ENCODE measurements at places on chromosomes 1 and 21.

DNA sequence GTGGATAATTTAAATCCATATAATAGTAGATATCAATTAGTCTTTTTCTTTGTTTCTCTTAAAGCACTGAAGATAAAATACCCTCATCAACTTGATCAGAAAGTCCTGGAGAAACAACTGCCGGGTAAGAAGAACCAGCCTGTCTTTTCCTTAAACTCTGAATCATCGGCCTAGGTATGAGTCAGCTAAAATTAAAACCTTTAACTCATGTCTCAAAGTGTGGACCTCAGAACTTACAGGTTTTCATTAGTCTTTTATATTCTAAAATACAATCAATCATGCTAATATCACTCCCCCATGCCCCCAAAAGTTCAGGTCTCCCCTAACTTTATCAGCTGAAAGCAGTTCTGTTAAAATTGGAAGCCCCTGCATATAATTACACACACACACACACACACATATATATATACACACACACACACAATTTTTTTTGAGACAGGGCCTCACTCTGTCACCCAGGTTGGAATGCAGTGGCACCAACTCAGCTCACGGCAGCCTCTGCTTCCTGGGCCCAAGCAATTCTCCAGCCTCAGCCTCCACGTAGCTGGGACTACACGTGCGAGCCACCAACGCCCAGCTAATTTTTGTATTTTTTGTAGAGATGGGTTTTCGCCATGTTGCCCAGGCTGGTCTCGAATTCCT lies 61.3 kb downstream of the B3GALNT2 start:
- no peak for DNase-seq

DNA sequence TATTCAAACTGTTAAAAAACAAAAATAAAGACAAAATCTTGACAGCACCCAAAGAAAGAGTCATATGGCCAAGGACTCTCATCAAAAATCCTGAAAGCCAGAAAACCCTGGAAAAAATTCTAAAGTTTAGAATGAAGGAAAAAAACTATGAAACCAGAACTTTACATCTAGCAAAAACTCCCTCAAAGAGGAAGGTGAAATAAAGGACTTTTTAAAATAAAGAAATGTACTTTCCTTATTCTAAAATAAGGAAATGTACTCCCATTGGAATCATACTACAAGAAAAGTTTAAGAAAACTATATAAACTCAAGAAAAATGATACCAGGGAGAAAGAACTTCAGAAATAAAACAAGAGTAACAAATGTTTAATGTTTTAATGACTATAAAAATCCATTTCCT lies 206.3 kb downstream of the KCNT2 start:
- DNase-seq: peak; percentile 56

DNA sequence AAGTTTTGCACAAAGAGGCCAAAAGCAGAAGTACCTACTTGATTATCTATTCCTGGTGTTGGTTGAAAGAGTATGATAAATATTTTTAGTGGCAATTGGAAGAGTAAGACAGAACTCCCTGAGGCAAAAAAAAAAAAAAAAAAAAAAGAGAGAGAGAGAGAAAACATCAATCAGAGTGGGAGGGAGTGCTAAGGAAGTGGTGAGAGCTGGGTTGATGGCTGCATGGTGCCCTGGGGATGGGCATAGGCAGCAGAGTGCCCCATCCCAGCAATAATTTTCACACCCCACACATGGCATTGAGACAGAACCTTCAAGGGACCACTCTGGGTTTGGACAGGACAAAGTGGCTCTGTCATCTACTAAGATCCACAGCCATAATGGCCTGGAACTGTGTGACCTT lies 59.4 kb upstream of the FAM20B start:
- DNase-seq: no peak

DNA sequence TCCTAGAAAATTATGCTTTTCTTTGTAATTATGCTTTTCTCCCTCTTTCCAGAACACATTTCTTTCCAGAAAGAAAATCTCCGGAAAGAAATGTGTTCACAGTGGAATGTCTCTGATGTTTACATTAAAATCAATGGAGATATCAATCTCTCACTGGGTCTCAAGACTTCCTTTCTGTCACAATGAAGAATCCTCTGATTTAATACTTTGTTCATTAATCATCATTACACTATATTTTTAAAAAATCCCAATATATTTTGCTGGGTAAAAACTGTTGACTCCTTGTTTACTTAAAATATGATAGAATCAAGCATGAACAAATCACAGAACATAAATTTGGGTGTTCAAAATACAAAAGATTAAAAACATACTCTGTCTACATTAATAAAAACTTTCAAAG lies 26.3 kb upstream of the TGFBR3 start:
- no peak for DNase-seq

- no peak for DNase-seq
These were observed 31.2 kb upstream of the CDC14A start for GRCh38 chr1:100321100-100321493.

- DNase-seq: no peak
These were observed 80.2 kb upstream of the GREM2 start for GRCh38 chr1:240691909-240692705.

DNA sequence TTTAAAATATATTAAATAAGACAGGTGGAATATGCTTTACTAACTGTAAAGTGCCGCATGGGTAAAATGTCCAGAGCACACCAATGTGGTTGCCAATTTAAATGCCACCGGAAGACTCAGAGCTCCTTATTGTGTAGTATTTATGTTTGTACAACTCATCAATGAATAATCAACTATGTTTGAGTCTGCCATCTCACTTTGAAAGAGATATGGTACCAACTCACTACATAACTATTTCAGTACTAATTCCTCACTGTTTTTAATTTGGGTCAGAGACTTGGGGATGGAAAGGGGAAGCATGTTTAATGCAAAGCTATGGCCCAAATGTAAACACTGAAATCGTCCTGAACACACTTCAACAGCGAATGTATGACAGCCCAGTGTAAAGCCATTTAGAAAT lies 144.8 kb downstream of the NR5A2 start:
- DNase-seq: no peak

DNA sequence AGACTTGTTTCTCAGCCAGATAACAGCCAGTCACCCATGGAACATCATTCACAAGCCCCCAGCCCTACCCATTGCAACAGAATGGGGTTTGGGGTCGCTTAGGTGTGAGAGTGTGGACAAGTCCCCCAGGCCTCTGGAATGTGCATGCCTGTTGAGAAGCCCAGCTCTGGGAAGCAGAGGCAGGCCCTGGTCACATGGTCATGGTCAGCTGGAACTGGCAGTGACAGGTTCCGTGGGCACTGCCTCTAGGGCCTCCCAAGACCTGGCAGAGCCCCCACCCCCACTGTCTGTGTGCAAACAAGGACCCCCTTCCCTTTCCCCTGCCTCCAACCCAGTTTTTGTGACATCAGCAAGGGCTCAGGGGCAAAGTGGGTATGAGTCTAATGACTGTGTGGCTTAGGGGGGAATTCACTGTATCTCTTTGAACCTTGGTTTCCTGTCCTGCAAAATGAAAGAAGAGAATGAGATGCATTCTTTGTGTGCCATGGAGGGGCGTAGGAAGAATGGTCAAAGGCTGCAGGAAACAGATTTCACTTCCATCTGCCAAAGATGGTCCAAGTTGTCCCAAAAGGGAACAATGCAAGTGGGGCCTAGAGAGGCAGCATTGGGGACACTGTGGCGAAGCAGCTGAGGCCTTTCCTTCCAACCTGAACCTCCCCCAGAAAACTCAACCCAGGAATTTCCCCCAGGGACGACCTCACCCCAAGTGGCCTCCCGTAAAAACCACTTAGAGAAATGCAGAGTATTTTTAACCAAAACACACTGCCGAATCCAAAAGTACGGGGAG lies 34.7 kb upstream of the SELENON start:
- no peak for DNase-seq

GRCh38 chr1:211589782-211590721 lies 11.1 kb upstream of the SLC30A1 start:
- DNase-seq: peak; percentile 84

DNA sequence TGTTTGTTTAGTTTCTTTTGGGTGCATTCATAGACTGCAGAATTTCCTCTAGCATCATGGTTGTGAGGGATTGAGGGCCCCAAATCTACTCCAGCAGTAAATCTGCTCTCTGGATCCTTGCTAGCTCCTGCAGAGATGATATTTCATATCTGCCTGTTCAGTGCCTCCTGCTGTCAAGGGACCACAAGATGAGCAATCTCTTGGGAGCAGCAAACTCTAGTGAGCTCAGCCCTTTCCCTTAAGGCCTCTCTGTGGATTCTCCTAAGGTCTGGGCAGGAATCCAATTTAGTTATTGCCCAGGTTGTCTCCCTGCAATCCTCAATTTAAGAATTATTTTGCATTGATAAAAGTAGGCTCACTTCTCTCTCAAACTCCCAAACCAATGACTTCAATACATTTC lies 76.9 kb downstream of the RGS18 start:
- DNase-seq: no peak

DNA sequence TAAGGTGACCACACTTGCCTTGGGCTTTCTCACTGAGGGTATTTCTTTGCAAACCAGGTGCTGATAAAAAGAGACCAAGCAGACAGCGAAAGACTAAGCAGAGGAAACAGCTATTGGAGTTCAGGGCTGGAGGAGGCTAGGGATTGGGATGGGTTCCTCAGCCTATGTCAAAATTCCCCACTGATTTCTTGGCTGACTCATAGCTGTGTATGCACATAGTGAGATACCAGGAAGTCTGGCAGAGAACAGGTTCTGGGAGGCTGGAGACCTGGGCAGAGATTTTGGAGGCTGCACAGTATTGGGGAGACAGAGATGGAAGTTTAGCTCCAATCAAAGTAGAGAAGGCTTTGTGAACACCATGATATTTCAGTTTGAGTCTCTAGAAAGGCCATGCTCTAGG lies 25.3 kb downstream of the YARS1 start:
- peak; percentile 27 for DNase-seq

DNA sequence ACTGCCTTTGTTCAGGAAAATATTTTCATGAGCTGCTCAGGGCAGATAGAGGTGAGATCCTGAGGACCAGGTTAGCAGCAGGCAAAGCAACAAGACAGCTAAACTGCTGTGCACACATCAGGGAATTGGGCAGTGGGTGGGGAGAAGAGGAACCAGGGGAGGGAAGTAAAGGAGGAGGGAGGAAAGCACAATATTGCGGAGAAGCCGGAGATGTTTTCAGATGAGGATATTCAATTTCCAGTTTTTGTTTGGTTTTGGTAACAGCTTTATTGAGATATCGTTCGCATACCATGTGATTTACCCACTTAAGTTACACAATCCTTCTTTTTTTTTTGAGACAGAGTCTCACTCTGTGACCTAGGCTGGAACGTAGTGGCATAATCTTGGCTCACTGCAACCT lies 34.5 kb downstream of the EPHA10 start:
- peak; percentile 82 for DNase-seq

DNA sequence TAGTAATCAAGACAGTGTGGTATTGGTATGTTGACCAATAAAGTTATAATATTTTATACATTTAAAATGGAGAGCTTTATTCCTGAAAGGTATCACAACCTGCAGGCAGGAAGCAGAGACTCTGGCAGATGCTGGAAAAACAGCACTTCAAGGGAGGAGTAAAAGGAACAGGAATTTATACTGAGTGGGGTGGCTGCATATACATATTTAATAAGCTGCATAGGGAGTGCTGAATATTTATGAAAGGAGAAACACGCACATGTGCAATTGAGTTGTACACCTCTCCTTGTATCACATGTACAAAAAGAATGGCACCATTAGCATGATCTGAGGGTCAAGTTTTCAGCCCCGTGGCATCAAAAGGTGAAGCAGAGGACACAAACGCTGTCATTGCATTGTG lies 104.9 kb upstream of the PAXBP1 start:
- no peak for DNase-seq

GRCh38 chr1:26814377-26814776 lies 12.1 kb upstream of the ZDHHC18 start:
- DNase-seq: no peak

GRCh38 chr1:168488138-168488537 lies 55.7 kb downstream of the XCL2 start:
- DNase-seq: no peak

DNA sequence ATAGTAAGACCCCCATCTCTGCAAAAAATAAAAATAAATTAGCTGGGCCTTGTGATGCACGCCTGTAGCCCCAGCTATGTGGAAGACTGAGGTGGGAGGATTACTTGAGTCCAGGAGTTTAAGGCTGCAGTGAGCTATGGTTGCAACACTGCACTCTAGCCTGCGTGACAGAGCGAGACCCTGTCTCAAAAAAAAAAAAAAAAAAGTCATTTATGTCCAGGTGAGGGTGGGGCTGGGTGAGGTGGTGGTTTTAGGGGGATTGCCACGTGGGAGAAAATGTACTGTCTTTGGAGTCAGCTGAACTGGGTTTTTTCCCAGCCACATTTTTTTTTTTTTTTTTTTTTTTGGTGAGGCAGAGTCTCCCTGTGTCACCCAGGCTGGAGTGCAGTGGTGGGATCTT lies 6.7 kb downstream of the PIK3CD start:
- DNase-seq: peak; percentile 32

GRCh38 chr1:108862698-108863477 lies 6.0 kb upstream of the AKNAD1 start:
- peak; percentile 37 for DNase-seq

GRCh38 chr1:26945728-26946127 lies 14.5 kb downstream of the KDF1 start:
- no peak for DNase-seq

GRCh38 chr1:203136409-203137042 lies 9.0 kb downstream of the ADORA1 start:
- no peak for DNase-seq

GRCh38 chr1:194442901-194443575 lies 1256.6 kb upstream of the B3GALT2 start:
- DNase-seq: no peak

GRCh38 chr1:233304489-233305102 lies 9.1 kb upstream of the PCNX2 start:
- no peak for DNase-seq

- no peak for DNase-seq
These were observed 19.4 kb upstream of the CASZ1 start for GRCh38 chr1:10815858-10816195.

GRCh38 chr1:243432136-243432535 lies 176.3 kb downstream of the SDCCAG8 start:
- DNase-seq: no peak

DNA sequence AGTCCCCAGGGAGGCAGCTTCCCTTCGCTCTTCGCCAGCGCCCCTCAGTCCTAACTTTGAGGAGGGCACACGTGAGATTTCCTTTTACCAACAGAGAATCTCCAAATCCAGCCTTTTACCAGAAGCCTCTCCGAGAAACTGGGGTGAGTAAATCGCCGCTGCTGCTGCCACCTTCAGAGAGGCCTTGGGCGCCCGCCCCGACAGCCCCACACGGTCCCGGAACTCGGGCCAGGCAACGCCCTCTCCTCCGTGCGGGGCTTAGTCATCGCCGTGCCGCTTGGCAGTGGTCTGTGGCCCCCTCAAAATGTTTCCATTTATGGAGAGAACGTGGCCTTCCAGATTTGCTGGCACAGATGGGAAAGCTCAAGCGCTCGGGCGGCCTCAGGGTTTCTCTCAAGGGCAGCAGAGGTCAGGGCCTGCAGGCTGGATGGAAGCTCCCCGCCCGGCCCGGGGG lies 41.4 kb upstream of the COL6A2 start:
- DNase-seq: no peak

DNA sequence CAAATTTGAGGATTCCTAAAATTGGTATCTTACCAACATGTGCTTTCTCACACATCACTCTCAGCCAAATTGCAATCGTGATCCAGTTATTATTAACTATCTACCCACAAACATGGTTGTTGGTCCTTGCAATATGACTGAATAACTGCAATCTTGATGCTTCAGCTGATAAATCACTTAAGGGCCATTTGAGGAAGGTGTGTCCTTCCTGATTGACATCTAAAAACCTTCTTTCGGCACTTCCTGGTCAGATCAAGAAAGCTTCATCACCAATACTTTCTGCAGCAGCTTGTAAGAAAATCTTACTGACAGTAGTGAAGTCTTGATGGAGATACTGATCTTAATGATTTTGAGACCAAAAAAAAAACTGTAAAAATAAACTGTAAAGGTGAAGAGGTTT lies 48.5 kb upstream of the KCTD3 start:
- no peak for DNase-seq
